Immature natural killer cell (primary cell): ENCODE measurements at places on chromosomes 16 and 17. TPM values are rescaled to one million over a fixed set of nuclear protein-coding genes. Genes with fewer than 3 reads are reported as not detected.

DNA sequence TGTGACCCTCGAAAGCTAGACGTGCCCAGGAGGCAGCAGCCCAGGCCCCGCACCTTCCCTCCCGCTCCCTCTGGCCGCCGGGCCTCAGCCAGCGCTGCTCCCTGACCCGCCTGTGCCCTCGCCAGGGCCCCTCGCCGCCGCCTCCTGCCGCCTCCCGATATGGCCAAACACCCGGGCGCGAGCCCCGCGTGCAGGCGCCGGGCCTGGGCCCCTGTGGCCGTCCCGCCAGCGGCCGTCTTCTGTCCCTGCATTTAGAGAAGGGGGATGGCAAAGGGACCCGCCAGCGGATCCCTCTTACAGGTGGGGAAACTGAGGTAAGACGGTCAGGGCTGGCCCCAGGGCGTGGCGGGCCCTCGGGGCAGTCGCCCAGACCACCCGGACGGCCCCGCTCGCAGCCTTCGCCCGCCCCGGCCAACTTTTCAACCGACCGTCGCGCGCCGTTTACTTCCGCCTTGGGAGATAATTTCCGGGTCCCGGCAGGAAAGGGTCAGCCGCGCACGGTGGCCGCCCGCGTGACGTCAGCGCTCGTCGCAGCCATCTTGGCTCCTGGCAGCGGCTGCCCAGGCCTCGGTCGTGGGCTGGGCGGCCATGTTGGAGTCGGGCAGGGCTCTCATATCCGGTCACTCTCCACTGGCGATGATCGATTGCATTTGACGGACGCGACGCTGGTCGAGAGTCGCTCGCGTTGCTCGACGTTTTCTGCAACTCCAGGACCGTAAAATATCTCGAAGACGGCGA, 7.0 kb upstream of the GNG13 start:
- H3K4me3 ChIP-seq, result peak overlapping the region; percentile 93
- H3K4me1 ChIP-seq, result peaks cover 17% of the 10 kb centered on the region
- peaks cover 4% of the 10 kb centered on the region for H3K27me3 ChIP-seq
- peaks cover 3% of the 10 kb centered on the region for H3K36me3 ChIP-seq
- H3K27ac ChIP-seq, result peak overlapping the region; percentile 88
- peak; percentile 87 for DNase-seq

GRCh38 chr16:24846548-24847357, 990 bp downstream of the SLC5A11 start:
- peaks cover 7% of the 10 kb centered on the region for H3K36me3 ChIP-seq
- no peaks in the 10 kb centered on the region for H3K4me1 ChIP-seq
- no peak overlapping the region for H3K4me3 ChIP-seq
- no peak overlapping the region for H3K27ac ChIP-seq

DNA sequence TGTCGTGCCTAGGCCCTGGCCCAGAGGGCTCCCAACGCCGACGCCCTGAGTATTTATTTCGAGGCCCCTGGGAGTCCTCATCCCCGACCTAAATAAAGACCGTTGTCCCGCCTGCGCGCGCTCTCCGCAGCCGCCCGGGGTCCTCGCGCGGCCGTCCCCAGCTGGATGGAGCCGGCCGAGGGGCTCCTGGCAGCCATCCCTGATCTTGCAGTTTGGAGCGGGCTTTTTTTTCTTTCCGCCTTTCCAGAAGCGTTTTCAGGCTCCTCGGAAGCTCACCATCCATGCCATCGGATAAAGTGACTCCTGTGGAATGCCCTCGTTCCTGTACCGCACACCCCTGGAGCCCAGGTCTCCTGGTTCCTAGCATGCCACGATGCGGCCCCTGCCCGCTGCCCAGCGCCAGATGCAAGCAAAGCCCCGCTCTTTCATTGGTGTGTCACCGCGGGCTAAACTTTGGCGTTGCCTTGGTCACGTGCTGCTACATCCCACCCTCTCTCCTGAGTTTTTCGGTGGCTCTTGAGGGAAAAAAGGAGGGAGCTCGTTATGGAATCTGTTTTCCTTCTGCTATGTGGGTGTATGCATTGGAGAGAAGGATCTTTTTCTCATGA, 716 bp downstream of the TMEM94 start:
- H3K4me3 ChIP-seq, result peak overlapping the region; percentile 94
- no peak for DNase-seq
- H3K4me1 ChIP-seq, result peaks cover 49% of the 10 kb centered on the region
- H3K27ac ChIP-seq, result peak overlapping the region; percentile 98
- H3K27me3 ChIP-seq, result peaks cover 3% of the 10 kb centered on the region

DNA sequence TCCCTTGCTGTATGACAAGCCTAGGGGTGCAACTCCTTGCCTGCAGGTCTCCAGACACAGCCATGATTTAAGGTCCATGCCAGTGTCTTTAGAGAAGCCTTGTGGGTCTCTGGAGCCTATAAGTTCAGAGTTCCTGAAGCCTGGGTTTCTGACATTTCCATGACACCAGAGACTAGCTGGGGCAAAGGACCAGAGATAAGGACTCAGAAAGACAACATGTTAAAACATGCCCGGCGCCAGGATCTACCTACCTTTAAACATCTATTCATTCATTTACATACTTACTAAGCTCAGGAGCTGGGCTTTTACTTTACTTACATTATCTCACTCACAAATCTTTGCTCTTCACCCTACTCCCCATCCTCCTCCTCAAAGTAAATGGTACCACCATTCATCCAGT, 1.5 kb downstream of the MRPL27 start:
- peak overlapping the region; percentile 53 for H3K27ac ChIP-seq
- peaks cover 4% of the 10 kb centered on the region for H3K36me3 ChIP-seq
- H3K4me1 ChIP-seq, result peaks cover 28% of the 10 kb centered on the region
- peaks cover 5% of the 10 kb centered on the region for H3K27me3 ChIP-seq
- DNase-seq, result no peak

The AXIN2 gene
- 0.57 TPM for polyA plus RNA-seq

DNA sequence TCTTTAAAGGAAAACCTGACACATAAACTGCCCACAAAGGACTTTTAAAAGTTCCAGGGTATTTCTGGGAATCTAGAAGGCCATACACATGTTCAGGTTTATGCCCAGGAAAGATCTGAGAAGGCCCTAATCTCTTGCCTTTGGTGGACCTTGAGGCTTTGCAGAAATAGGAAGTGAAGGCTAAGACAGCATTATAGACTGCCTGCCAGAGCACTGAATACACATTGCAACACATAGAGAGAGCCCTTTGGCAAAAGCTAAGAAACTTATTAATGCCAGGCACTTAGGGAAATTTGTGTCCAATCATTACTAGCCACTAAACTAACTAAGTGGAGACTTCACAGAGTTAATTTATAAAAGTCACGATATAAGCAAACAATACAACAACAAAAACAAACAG, 70.4 kb downstream of the MMD start:
- DNase-seq, result no peak
- no peak overlapping the region for H3K4me3 ChIP-seq
- H3K27ac ChIP-seq, result no peak overlapping the region

- peaks cover 20% of the 10 kb centered on the region for H3K36me3 ChIP-seq
- H3K4me3 ChIP-seq, result no peak overlapping the region
- no peak overlapping the region for H3K27ac ChIP-seq
- peaks cover 4% of the 10 kb centered on the region for H3K27me3 ChIP-seq
- peaks cover 10% of the 10 kb centered on the region for H3K4me1 ChIP-seq
These were observed 29.9 kb downstream of the CIBAR2 start for GRCh38 chr16:85082173-85083050.

GRCh38 chr17:36869441-36869840, 67.8 kb upstream of the LHX1 start:
- H3K36me3 ChIP-seq, result no peaks in the 10 kb centered on the region
- DNase-seq, result no peak
- no peaks in the 10 kb centered on the region for H3K4me1 ChIP-seq
- peaks cover 6% of the 10 kb centered on the region for H3K27me3 ChIP-seq
- H3K4me3 ChIP-seq, result no peak overlapping the region
- H3K27ac ChIP-seq, result no peak overlapping the region
